Stimulated activated CD8-positive, alpha-beta memory T cell treated with anti-CD3 and anti-CD28 coated beads, Interleukin-4, amount 100 ng/mL, for 1 hour (primary cell): ENCODE measurements at places on chromosomes 11 and 22.

- no peak for DNase-seq
These were observed 2.9 kb upstream of the WDR74 start for GRCh38 chr11:62842171-62842741.

GRCh38 chr11:130308886-130309285 is 5.8 kb downstream of the ZBTB44 start:
- DNase-seq = no peak

DNA sequence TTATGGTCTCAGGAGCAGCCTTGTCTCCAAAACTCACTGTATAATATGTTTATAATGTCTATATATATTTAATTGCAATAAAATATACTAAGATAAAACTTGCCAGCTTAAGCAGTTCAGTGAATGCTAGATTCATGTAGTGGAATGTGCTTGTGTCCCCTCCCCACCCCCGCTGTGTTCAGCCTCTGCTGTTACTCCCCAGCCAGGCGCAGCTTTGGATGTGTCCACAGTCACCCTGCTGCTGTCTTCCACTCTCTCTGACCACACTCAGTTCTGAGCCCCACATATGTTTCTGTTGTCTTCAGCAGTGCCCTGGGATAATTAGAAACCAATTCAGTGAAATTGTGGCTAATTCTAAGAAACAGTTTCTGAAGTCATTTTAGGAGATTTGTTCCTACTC is 52.2 kb downstream of the PPFIA1 start:
- DNase-seq = no peak

GRCh38 chr22:22431271-22432220 is 77.0 kb downstream of the ZNF280B start:
- peak; percentile 33 for DNase-seq

- no peak for DNase-seq
These were observed 155.7 kb upstream of the BLID start for GRCh38 chr11:122271745-122272144.

DNA sequence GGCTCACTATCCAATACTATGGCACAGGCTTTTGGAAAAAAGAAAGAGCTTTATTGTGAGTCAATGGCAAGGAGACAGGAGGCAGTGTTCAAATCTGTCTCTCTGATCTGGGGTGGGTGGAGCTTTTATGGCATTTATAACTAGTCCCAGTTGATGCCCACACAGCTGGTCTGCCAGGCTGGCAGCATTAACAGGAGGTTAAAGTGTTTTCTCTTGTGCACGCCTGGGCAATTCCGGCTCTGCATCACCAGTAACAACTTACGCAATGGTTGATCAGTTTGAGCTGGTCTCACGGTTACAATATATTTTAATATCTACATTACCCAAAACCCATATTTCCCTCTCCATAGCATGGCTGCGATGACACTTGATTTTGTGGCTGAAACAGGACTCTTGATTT is 15.1 kb upstream of the SMIM38 start:
- no peak for DNase-seq
